ENCODE measurements at places on chromosomes 1 and 21. TPM values are rescaled to one million over a fixed set of nuclear protein-coding genes. Genes with fewer than 3 reads are reported as not detected.

The CFHR2 gene
- total RNA-seq = not detected

The HRNR gene
- 4.7 TPM for total RNA-seq

DNA sequence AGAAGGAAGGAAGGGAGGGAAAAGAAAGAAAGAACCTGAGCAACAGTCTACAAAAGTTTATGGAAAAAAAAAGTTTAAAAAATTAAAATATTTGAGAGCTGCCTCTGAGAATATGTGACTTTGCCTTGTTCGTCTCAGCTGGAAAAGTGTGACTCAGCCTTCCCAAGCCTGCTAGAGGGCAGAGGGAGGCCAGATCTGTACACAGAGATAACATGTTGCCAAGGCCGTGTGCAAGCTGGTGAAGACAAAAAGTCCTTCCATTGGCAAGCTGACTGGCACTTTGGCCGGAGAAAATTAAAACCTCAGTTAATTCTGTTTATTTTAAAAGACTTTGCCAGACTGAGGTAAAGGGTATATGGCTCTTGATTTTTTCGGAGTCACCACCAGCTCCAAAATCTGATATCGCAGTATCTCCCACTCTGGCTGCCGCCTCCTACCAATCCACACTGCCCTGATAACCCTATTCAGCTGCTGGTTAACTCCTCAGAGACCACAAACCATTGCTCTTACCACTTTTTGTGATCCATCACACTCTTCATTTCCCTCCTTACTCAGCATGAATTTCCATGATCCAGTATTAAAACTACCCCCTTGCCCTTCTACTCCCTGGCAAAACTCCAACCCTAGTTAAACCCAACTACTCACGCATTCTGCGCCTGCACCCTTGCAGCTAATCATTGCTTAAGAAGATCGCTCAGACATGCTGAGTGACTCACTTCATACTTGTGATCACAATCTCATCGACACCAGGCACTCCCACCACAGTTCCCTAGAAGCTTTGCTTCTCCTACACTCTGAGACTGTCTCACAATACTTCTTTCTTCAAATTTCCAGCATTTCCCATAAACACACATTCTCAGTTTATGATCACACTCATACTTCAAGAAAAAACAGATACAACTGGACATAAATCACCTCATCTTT, 5.7 kb upstream of the PPP1R15B start:
- ATAC-seq = peak; percentile 83

DNA sequence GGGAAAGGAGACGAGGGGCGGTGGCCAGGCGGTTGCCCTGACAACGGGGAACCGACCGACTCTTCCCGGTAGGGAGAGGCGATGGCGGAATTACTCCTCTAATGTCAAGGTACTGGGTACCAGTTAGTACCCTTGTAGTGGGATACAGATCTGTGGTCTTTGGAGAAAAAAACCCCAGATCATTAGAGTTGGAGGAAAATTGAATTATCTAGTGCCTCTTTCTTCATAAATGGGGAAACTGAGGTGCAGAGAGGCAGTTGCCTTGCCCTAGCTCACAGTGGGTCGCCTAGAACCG, 545 bp upstream of the PEF1 start:
- no peak for ATAC-seq

The OLFML3 gene
- 172 TPM for total RNA-seq

DNA sequence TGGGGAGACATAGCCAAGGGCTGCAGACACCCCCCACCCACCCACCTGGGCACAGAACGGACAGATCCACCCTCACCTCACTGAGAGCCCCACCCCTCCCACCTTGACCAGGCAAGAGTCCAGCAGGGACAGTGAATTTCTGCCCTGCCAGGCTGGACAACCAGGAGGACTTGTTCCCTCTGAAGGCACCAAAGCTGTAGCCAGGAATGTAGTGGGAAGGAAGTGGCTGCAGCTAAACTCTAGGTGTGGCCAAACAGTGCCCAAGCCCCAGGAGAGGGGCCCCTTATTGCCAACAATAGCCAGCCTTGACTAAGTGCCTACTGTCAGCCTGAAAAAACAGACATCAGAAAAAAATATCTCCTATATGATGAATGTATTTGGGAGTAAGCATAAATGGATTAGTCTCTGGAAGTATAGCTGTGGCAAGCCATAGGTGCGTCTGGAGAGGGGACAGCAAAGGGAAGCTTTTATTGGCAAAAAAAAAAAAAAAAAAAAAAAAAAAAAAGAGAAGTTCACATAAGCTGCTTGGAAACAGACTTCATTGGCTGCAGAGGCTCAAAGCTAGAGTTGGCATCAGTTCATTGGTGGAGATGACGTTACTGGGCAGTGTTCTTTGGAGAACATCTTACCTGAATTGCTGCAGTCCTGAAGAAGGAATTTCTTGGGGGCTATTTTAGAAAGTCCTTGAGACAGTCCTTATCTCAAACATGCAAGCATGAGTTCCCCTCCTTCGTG, 64.1 kb upstream of the TMEM51 start:
- ATAC-seq = peak; percentile 1

The USH2A gene
- 0.67 TPM for total RNA-seq

DNA sequence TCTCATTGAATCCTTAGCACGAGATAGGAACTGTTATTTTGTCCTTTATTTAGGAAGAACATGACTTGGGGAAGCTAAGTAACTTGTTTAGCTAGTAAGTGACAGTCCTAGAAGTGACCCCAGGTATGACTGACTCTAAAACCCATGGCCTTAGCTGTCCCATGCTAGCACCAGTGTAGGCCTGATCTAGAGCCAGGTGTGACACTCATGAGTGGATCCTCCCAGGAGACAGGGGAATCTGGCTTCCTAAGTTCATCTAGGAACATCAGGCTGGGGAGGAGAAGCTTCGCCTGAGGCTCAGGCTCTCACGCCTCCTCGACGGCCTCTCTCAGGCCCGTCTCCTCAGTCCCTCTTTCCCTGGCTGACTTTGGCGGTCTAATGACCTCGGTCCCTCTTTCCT, 31.2 kb downstream of the CD48 start:
- ATAC-seq = no peak

DNA sequence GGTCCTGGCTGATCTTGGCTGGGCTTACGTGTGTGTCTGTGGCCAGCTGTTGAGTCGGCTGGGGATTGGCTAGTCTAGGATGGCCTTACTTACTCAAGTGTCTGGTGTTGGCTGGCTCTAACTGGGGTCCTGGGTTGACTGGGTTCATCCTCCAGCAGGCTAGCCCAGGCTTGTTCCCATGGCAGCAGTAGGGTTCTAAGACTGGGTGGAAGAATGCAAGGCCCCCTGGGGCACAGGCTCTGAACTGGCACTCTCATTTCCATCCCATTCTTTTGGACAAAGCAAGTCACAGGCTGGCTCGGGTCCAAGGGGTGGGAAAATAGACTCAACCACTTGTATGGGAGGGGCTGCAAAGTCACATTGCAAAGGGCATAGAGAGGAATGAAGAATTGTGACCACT, 7.9 kb upstream of the OPRD1 start:
- ATAC-seq = peak; percentile 91

The DNAI4 gene
- total RNA-seq = 13.2 TPM

DNA sequence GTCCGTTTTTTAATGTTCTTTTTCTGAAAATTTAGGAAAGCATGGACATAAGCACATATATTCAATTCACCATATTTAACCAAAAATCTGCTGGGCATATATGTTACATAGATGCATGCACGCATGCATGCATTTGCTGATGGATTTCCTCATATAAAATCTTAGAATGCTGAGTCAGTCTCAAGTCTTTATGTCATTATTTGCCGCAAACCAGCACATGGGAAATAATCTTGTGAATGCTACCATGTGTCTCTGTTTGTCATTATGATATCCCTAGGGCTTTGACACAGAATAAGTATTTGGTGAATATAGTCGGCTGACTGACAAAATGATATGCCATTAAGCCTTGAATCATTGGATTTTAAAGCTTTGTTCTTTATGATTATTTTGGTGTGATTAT, 776.5 kb downstream of the KCNT2 start:
- no peak for ATAC-seq

DNA sequence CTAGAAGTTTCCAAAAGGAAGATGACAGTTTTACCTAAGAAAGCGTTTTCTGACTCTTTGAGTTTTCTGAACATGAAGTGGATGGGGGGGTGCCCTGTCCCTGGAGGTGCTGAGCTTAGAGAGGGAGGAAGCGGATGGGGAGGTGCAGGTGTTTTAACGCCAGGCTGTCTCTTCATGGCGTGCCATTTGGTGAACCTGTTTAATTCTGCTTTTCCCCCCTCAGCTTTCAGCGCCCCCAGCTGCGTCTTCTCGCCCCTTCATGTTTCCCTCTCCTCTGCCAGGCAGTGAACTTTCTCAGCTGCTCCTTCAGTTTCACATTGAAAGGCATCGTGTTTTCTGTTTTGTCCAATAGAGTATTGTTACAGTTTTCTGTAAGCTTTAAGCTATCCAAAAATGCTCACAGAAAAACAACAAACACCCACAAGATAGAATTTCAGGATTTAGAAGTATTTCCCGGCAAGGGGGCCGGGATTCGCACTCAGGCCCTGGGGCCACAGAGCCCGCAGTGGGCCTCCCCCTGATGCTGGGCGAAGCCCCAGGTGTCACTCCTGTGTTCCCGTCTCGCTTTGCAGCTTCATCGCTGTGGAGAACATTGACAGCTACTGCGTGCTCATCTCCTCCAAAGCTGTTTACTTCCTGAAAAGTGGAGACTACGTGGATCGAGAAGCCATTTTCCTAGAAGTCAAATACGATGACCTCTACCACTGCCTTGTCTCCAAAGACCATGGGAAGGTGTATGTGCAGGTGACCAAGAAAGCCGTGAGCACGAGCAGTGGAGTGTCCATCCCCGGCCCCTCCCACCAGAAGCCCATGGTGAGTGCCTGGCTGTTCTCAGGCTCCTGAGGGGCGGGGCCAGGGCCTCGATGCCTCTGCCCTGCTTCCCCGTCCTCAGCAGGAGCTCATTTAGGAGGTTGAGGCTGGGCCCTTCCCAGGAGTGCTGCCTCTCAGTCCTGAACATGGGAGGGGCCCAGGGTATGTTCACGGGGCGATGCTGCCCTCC, 111.4 kb downstream of the DHRS3 start:
- ATAC-seq = no peak

DNA sequence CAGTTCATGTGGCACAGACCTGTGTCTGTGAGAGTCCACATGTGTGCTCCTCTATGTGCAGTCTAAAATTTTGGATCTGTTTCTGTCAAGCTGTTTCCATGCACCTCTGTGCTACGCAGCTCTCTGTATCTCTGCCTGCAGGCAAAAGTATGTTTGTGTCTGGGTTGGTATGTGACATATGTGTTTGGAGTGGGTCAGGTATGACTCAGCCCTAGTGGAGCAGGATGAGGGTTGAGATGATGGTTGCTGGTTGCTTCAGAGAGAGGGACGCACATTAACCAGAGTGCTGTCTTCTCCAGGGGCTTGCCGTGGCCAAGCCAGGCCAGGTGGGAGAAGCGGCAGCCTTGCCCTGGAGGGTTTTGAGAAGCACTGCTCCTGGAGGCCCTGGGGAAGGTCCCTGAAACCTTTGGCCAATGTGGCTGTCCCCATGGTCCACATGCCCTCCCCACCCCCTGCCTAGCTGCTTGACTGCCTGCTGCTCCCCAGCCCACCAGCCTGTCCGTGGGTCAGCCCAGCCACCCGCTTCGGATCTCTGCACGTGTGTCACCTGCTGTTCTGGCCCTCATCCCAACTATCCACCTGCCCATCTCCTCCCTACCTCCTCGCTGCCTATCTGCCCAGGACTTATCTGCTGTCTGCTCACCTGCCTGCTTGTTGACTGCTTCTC, 4.1 kb upstream of the EVA1B start:
- no peak for ATAC-seq

The PRKAA2 gene
- total RNA-seq = 8.3 TPM

- ATAC-seq = no peak
Observed at GRCh38 chr1:100706296-100706695, 13.2 kb upstream of the VCAM1 start.

The RORC gene
- total RNA-seq = 0.26 TPM

The CLDN8 gene
- 0.09 TPM for total RNA-seq

The HSD3B1 gene
- 1.9 TPM for total RNA-seq

DNA sequence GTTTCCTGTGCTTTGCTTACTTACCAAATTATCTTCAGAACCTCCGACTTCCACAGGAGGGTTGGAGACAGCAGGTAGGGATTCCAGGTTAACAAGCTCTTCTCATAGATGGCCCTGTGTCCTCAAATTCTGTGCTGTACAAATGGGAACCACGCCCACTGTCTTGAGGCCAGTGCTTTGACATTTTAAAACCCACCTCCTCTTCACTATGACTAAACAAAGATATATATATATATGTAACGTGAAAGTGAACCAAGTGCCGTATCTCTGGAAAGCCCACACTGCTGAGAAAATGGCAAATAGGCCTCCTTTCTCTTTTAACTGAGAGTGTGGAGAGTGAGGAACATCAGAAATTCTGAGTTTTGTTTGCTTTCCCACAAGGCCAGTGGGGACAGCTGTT, 99.6 kb downstream of the ZBTB18 start:
- no peak for ATAC-seq

DNA sequence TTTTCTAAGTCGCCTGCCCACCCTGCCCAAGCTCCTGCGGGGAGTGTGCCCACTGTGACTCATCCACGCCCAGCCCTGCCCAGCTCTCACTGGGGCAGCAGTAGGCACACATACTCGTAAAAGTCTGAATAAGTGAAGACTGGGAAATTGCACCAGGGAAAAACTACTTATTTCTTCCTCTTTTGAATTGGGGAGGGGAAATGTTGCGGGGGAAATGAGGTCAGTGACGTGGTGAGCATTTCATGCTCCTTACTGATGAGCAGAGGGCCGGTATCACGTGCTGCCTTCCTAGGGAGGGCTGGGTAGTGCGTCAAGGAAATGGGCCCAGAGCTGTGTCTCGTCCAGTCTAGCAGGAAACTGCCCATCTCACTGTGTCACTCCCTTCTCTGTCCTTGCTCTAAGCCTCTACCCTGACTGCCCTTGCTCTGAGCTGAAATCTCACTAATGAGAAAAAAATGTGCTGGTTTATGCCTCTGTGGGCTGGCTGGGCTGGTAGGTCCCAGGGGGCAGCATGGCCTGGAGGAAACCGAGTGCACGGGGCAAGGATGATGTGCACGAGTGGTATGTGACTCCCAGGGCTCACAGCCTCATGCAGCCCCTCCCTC, 13.5 kb upstream of the TNFRSF1B start:
- no peak for ATAC-seq

GRCh38 chr1:8112611-8113261, 86.6 kb upstream of the ERRFI1 start:
- no peak for ATAC-seq
